Activated CD8-positive, alpha-beta memory T cell treated with anti-CD3 and anti-CD28 coated beads, Interleukin-2, amount 50 U/mL, for 4 hours (primary cell): ENCODE measurements at places on chromosomes 2 and 18.

GRCh38 chr2:63834401-63834800, 7.3 kb upstream of the UGP2 start:
- DNase-seq = no peak

- no peak for DNase-seq
Observed at GRCh38 chr18:6682437-6683111, 46.9 kb upstream of the ARHGAP28 start.

GRCh38 chr2:133270550-133270949, 297.7 kb downstream of the NCKAP5 start:
- no peak for DNase-seq

GRCh38 chr2:197377670-197378069, 57.2 kb downstream of the SF3B1 start:
- DNase-seq = no peak

GRCh38 chr2:165950438-165950837, 3.1 kb downstream of the TTC21B start:
- no peak for DNase-seq

DNA sequence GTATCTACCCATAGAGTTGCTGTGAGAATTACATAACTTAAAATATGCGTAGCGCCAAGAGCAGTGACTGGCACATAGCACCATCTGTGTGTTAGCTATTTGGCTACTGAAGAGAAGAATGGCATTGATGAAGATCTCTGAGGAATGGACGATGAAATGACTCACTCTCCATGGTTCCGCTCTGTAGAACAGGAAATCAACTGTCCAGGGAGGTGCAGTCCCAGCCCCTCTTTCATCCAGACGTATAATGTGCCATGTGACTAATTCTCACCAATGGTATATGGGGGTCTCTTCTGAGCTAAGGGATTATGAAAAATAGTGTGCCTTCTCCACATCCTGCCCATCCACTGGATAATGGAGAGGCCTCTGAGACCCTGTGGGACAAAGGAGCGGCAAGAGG, 254.8 kb downstream of the CYP26B1 start:
- no peak for DNase-seq

DNA sequence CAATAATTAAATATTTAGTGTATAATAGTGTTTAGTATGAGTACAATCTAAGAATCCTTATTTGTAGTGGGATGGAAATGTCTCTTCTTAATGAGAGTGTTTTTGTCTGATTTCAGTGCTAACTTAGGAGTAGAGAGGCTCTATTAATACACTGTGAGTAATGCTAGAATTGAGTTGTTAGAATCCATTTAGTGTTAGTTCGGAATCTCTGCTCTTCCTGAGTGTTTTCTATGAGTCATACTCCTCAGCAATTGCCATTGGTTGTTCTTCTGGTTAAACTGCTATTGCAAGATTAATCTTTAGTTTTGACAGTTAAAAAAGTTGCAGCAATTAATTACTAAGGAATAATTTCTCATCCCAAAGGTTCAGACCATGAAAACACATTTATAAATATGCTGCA, 828.6 kb upstream of the POU3F3 start:
- no peak for DNase-seq
